8988T (cell line): ENCODE measurements at places on chromosomes 4 and X.

DNA sequence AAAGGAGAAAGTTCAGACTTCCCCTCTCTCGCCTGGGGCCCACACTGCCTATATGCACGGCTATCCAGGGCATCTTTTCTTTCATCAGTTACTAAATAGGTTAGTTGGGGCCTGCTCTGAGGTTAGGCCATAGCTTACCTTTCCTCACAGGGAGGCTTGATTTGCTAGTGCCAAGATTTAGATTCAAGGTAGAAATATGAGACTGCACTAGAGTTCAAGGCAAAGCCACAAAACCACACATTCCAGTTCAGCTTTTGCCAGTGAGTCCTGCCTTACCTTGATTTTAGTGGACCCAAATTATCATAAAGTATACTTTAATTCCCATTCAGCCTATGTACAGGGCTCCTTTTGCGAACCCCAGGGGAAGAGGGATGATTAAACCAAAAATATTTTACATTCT is 762.8 kb downstream of the PDHA2 start:
- no peak for DNase-seq

GRCh38 chr4:184448821-184449220 is 25.5 kb downstream of the IRF2 start:
- no peak for DNase-seq

GRCh38 chrX:121256647-121257046 is 209.2 kb downstream of the GLUD2 start:
- no peak for DNase-seq

DNA sequence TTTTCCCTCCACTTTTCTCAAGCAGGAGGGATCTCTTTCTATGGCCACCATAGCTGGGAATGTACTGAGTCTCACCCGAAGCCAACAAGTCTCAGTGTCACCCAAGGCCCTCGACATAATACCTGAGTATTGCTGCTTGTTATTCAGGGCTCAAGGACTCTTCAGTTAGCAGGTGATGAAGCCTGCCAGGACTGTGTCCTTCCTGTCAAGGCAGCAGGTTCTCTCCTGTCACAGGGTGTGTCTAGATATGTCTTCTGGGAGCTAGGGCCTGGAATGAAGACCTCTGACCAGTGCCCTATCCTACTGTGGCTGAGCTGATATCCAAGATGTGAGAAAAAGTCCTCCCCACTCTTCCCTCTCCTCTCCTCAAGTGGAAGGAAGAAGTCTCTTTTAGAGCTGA is 391.0 kb upstream of the DIPK2B start:
- DNase-seq, result no peak

DNA sequence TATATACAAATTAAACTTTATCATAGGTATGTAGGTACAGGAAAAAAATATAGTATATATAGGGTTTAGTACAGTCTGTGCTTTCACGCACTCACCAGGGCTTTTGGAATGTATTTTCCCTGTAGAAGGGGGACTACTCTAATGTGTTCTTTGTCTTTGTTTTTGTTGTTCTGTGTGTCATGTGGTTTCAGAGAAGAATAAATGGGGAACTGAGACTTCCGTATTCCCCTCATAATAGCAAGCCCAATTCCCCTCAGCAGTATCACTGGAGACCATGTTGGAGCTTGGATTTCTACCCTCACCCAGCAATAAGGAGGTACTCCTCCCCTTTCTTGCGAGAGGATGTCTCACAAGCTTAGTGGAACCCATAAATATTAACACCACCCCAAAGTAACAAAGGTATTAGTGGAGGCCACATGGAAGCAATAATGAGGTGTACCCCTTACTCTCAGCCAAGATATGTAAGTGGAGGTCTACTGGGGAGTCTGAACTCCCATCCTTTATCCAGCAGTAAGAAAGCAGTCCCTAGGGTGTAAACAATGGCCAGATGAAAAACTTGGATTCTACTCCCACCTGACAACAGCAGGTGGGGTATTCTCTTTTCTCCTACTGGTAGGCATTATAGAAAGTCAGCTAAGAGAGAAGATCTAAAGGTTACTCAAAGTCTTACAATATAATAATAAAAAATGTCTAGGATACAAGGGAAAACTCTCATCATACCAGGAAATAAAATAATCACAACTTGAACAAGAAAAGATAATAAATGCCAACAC is 805.4 kb upstream of the GALNTL6 start:
- DNase-seq, result no peak

- DNase-seq, result no peak
Measured at GRCh38 chr4:83262682-83263081, 21.9 kb downstream of the COQ2 start.

- DNase-seq, result no peak
Measured at GRCh38 chrX:49238735-49239134, 3.5 kb downstream of the CCDC22 start.

DNA sequence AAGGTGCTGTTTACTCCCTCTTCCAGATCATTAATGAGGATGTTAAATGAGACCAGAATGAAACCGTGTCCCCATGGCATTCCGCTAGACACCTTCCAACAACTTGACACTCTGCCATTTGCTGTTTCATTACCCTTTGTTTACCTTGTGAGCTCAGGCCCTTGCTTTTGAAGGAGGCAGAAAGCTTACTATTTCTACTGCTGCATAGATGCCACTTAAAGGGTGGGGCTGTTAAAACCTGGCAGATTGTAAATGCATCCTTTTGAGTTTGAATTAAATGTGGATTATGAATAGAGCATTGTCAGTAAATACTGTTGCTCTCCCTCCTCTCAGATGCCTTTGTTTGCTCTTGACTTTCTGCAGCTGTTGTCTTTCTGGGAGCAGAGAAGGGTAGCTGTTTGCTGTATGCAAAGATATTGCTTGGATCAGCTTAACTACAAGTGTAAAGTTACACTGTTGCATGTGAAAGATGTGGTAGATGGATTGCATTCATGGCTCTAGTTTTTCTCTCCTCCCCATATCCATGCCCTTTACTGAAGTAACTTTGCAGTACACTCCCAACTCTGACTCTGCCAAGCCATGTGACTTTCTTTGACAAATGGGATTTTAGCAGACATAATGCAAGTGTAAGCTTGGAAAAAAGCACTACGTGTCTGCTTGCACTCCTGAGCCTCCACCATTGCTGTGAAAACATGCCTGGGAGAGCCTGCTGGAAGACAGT is 75.0 kb upstream of the DHX15 start:
- no peak for DNase-seq

DNA sequence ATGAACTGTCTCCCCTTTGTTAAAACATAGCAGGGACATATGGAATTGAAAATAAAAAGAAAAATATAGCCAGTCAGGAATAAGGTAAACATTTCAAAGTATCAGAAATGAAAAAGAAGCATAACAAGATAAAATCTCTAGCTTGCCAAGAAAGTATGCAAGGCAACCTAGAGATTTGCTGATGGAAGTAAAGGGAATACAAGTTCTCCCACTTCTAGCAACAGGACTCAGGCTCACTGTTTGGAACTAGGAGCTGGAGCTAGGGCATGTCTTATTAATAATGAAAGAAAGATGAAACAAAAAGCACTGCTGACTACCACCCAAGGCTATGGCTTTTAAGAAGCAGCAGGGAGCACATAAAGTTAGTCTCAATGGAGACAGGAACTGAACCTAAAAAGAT is 18.2 kb downstream of the ANKRD50 start:
- DNase-seq, result no peak

DNA sequence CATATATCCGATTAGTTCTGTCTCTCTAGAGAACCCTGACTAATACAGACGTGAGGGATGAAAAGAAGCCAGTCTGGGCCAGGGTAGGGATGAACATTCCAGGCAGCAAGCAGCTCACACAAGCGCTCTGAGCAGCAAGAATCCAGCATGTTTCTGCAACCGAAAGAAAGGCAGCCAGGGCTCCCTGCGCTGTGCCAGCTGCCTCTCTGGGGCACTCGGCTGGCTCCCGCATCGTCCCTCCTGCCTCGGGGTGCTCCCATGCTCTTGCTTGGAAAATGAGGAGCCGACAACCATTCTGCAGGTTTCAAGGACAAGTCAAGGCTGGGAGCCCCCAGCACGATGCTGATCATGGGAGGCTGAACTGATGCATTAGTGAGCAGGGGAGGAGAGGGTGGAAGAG is 7.0 kb downstream of the JAKMIP1 start:
- no peak for DNase-seq

DNA sequence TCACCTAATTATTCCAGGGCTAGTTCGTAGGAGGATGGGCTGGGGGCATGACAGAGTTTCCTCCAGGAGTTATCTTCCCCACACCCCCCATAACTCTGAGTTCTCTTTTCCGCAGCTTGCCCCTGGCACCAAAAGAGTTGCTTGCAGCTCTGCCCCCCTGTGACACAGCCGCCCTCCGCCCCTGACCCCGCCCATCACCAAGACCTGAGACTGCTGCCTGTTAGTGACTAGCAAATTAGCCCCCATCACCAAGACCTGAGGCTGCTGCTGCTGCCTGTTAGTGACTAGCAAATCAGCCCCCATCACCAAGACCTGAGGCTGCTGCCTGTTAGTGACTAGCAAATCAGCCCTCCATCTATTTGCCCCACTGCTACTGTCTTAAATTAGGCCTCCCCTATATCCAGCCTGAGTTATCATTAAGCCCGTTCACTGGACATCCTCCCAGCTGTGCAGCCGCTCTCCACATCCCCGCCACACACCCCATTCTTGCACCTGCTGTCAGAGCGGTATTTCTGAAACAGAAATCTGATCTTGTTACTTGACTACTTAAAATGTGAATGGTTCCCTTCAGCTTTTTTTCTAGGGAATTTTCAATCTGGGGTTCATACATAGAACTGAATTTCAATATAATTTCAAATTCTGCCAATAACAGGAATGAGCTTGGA is 1.5 kb upstream of the PAPSS1 start:
- no peak for DNase-seq

DNA sequence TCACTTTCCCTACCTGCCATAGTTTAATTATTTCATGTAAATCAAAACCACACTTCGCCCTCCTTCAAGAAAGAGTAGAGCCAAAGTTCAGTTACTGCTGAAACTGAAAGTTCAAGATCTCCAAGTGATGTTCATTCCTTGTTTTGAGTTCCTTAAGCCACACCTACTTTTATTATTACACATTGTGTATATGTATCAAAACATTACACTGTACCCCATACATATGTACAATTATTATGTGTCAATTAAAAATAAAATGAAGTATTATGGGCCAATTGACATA is 892.3 kb upstream of the NDST4 start:
- no peak for DNase-seq

DNA sequence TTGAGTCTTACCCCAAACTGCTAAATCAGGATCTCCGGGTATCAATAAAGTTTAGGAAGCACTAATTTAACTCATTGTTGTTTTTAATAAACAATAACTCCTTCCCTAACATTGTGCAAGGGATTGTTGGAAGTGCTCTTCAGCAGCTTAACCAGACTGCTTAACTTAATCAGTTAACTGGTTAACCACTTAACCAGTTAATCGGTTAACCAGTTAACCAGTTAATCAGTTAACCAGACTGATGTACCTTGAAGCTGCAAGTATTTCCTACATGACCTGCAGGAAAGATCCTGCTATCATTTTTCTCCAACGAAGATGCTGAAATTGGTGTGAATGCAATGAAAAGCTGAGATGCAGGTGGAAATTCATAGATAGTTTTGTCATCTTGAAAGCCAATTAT is 40.1 kb upstream of the AP1S2 start:
- no peak for DNase-seq

GRCh38 chr4:78763251-78763650 is 12.9 kb upstream of the BMP2K start:
- DNase-seq, result no peak

- DNase-seq, result no peak
Measured at GRCh38 chrX:113818346-113818745, 765.5 kb upstream of the HTR2C start.

- DNase-seq, result no peak
Measured at GRCh38 chr4:138845054-138845453, 170.5 kb upstream of the NOCT start.

- no peak for DNase-seq
Measured at GRCh38 chr4:153114771-153115321, 89.4 kb upstream of the TRIM2 start.

GRCh38 chrX:124573468-124573867 is 227.1 kb downstream of the SH2D1A start:
- DNase-seq, result no peak

DNA sequence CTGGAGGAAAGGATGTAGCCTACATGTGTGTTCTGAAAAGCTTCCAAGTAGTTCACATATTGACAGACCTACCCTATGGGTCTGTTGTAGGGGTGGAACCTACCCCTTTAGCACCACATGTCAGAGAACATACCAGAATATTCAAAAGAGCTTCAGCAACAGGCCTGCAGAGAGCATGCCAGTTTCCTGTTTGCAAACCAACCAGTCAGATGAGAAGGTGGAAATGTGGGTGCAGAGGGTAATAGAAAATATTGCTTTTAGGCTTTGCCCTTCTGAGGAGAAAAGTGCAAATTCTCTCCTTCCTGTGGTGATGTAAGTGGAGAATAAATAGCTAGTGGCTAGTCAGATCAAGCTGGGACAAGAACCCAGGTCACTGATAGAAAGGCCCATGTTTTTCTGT is 16.4 kb downstream of the INTS6L start:
- DNase-seq, result no peak

DNA sequence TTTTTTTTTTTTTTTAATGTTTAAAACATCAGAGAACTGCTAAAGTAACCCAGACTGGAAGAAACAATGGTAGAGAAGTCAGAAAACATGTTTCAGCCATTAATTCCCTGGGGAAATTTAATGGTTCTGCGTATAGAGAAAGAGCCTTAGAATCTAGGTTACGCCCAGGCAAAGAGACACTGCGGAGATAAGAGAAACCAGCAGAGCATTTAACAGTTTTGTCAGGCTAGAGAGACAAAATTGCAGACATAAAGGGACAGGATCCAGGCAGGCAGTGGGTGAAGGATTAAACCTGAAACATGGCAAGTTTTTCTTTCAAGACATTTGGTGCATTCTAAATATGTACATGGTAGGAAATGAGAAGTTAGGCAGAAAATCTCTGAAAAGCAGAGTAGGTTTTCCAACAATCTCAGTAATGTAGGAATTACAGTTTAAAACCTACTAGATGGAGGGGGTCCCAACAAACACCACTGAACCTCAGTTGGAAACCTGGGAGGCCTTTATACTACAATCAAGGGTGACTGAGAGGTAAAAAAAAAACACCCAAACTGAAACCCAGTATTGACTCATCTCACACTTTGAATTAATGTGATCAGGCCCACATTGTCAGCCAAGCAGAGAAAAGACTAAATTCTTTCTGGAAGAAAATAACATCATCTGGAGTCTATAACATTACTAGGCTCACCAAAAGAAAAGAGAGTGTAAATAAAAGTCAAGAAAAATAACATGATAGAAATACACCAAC is 254.2 kb upstream of the NWD2 start:
- no peak for DNase-seq

DNA sequence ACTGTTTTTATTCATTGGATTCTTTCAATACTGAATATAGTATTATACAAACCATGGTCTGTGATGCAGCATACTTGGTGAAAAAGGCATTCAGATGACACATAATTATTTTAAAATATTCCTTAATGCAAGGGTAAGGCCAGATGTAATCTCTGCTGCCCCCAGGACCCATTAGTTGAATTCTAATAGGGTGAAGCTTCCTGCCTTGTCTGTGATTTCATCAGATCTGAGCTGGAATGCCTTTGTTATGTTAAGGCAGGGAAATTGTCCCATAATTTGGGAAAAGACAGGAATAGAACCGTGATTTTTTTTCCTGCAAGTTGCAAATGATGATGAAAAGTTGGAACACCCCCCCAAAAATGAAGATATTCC is 26.1 kb downstream of the ZRSR2 start:
- no peak for DNase-seq
